Progenitor cell of endocrine pancreas (in vitro differentiated cells): ENCODE measurements at places on chromosomes 1 and 21. TPM values are rescaled to one million over a fixed set of nuclear protein-coding genes. Genes with fewer than 3 reads are reported as not detected.

GRCh38 chr1:48654606-48655210, 122.0 kb downstream of the BEND5 start:
- no peaks in the 10 kb centered on the region for H3K36me3 ChIP-seq
- no peak overlapping the region for H3K27ac ChIP-seq
- H3K27me3 ChIP-seq = peaks cover 6% of the 10 kb centered on the region
- H3K4me3 ChIP-seq = no peak overlapping the region

- peaks cover 3% of the 10 kb centered on the region for H3K4me1 ChIP-seq
- peaks cover 2% of the 10 kb centered on the region for H3K36me3 ChIP-seq
- H3K27ac ChIP-seq = no peak overlapping the region
- no peak overlapping the region for H3K4me3 ChIP-seq
- H3K27me3 ChIP-seq = no peaks in the 10 kb centered on the region
- DNase-seq = no peak
These were observed 67.2 kb upstream of the B3GALNT2 start for GRCh38 chr1:235571482-235571881.

DNA sequence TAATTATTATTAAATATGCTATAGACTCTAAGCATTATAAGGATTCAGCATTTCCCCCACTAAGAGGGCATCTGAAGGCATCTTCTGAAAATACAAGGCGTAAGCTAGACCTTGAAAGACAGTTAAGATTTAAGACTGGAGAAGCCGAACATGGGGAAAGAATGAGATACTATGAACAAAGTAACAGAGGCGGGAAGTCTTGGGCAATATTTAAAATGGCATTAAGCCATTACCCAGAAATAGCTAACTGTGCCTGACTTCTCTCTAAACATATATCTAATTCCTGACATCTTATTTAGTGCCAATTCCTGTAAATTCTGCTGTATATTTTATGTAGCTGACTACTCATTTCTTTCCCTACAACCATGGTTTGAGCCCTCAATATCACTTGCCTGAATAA, 20.9 kb downstream of the DPH5 start:
- H3K36me3 ChIP-seq = peaks cover 7% of the 10 kb centered on the region
- DNase-seq = no peak
- H3K27me3 ChIP-seq = no peaks in the 10 kb centered on the region

GRCh38 chr1:182260516-182260915, 131.1 kb downstream of the GLUL start:
- H3K4me1 ChIP-seq = peaks cover 6% of the 10 kb centered on the region
- no peak overlapping the region for H3K27ac ChIP-seq
- no peaks in the 10 kb centered on the region for H3K36me3 ChIP-seq
- no peaks in the 10 kb centered on the region for H3K27me3 ChIP-seq

GRCh38 chr1:7265771-7266371, 480.6 kb downstream of the CAMTA1 start:
- H3K27me3 ChIP-seq = peaks cover 8% of the 10 kb centered on the region
- no peaks in the 10 kb centered on the region for H3K36me3 ChIP-seq
- no peak overlapping the region for H3K27ac ChIP-seq
- DNase-seq = no peak
- H3K4me3 ChIP-seq = no peak overlapping the region
- no peaks in the 10 kb centered on the region for H3K4me1 ChIP-seq

GRCh38 chr21:46051379-46051770, 46.5 kb upstream of the COL6A2 start:
- H3K27me3 ChIP-seq = peaks cover 14% of the 10 kb centered on the region
- no peak for DNase-seq
- no peak overlapping the region for H3K4me3 ChIP-seq
- no peaks in the 10 kb centered on the region for H3K36me3 ChIP-seq

S100A7 gene
- not detected in 2 replicates for total RNA-seq

- peak overlapping the region; percentile 97 for H3K4me3 ChIP-seq
- no peaks in the 10 kb centered on the region for H3K27me3 ChIP-seq
- peaks cover 25% of the 10 kb centered on the region for H3K4me1 ChIP-seq
- DNase-seq = peak; percentile 17
- H3K36me3 ChIP-seq = peaks cover 4% of the 10 kb centered on the region
These were observed 23.3 kb downstream of the CELA3A start for GRCh38 chr1:22024485-22025367.

GRCh38 chr1:229380536-229381160, 37.8 kb upstream of the CCSAP start:
- H3K27me3 ChIP-seq = peaks cover 24% of the 10 kb centered on the region
- peaks cover 4% of the 10 kb centered on the region for H3K4me1 ChIP-seq
- DNase-seq = no peak
- no peak overlapping the region for H3K4me3 ChIP-seq
- no peaks in the 10 kb centered on the region for H3K36me3 ChIP-seq

- H3K36me3 ChIP-seq = no peaks in the 10 kb centered on the region
- H3K4me1 ChIP-seq = no peaks in the 10 kb centered on the region
- H3K4me3 ChIP-seq = no peak overlapping the region
- H3K27ac ChIP-seq = no peak overlapping the region
- H3K27me3 ChIP-seq = peaks cover 7% of the 10 kb centered on the region
These were observed 348.2 kb downstream of the MATN1 start for GRCh38 chr1:30375156-30375555.

DNA sequence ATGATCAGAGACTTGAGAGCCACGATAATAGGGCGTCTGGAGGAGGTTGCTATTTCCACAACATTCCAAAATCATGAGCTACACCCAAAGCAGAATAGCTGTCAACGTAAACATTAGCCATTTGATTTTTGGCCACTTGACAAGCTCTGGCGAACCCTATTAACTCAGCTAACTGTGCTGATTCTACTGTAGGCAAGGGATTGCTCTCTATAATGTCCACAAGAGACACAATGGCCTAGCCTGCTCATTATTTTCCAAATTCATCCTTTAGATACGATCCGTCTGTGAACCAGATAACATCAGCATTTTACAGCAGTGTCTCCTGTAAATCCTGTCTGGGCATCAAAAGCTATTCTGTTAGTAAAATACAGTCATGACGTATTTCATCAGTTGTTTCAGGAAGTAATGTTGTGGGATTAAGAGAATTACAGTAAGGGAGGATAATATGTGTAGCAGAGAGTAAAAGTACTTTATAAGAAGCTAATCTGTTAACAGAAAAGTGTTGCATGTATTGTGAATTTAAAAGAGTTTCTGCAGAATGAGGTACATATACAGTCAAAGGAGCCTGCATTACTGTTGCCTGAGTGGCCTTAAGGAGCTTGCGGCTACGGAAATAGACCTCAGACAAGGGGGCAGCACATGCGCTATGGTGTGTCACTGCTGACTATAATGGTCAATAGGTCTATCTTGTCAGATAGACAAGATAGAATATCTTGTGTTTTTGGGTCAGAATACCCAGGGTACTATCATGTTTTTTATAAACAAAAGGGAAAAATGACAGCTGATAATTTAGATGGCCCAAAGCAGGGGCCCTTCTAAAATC, 44.9 kb upstream of the TINAGL1 start:
- no peak overlapping the region for H3K4me3 ChIP-seq
- H3K36me3 ChIP-seq = no peaks in the 10 kb centered on the region
- no peaks in the 10 kb centered on the region for H3K27me3 ChIP-seq
- no peak for DNase-seq
- H3K27ac ChIP-seq = no peak overlapping the region
- peaks cover 2% of the 10 kb centered on the region for H3K4me1 ChIP-seq

RALGPS2 gene
- 58.9 and 64.4 TPM in 2 replicates for total RNA-seq

- no peak for DNase-seq
- no peak overlapping the region for H3K27ac ChIP-seq
- no peak overlapping the region for H3K4me3 ChIP-seq
- H3K36me3 ChIP-seq = no peaks in the 10 kb centered on the region
These were observed 32.8 kb downstream of the DPT start for GRCh38 chr1:168696125-168696760.

DNA sequence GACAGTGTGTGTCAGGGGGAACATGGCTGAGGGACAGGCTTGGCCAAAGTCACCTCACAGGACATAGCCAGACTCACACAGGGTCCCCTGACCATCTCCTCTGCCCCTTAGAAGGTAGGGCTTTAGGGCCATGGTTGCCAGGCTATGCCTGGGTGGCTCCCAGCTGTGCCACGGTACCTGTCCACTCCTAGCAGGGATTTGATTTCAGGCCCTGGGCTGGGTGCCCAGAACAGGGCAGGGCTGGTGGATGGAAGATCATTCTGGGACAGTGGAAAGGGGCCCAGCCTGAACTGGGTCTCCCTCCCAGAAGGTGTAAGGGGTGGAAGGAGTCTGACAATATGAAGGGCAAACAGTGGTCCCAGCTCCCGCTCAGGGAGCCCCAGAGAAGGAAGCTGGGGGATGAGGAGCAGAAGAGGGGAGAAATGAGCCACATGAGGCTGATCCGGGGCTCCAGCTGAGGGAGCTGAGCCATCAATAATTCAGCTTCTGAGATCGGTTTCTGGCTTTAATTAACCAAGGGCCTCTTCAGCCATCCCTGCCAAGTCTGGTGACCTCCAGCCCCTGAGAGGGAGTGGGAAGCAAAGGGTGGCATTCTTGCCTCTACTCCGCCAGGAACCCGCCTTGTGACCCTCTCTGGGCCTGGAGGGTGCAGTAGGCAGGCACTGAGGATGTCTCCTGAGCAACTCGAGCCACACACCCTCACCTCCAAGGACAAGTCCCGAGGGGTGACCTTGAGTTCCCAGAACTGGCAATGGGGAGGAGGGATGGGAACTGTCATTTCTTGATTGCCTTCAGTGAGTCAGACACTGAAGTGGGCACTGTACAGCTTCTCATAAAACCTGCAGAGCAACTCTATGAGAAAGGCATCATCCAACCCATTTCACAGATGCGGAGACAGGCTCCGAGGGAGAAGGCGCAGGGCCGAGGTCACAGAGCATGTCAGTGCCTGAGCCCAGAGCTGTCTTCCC, 2.1 kb downstream of the CD164L2 start:
- H3K4me3 ChIP-seq = no peak overlapping the region
- no peaks in the 10 kb centered on the region for H3K36me3 ChIP-seq
- peaks cover 24% of the 10 kb centered on the region for H3K27me3 ChIP-seq
- H3K4me1 ChIP-seq = no peaks in the 10 kb centered on the region

RNF223 gene
- total RNA-seq = not detected in 2 replicates

FCER1G gene
- 0.60 and 1.5 TPM in 2 replicates for total RNA-seq

GRCh38 chr1:151790940-151791651, 796 bp upstream of the TDRKH start:
- peaks cover 7% of the 10 kb centered on the region for H3K4me1 ChIP-seq
- no peaks in the 10 kb centered on the region for H3K36me3 ChIP-seq
- H3K27me3 ChIP-seq = no peaks in the 10 kb centered on the region
- DNase-seq = peak; percentile 18
- H3K4me3 ChIP-seq = peak overlapping the region; percentile 86
- peak overlapping the region; percentile 96 for H3K27ac ChIP-seq

DNA sequence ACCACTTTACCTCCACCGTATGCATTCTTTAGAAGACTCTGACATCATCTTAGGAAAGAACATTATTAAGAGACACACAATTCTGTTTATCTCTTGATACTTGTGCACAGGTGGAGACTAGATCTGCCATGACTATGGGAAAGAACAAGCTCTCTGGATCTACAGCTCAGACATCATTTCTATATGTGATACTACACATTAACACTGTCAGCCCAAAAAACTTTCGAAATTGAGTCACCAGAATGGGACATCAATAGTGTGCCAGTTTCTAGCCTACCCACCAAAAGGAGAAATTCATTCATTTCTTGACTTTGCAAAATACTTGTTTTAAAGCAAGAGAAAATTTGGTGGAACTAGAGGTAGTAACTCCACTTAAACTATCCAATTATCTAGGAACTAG, 6.0 kb upstream of the EVI5 start:
- no peaks in the 10 kb centered on the region for H3K4me1 ChIP-seq
- no peak for DNase-seq
- peaks cover 6% of the 10 kb centered on the region for H3K27me3 ChIP-seq
- H3K4me3 ChIP-seq = no peak overlapping the region

- no peak for DNase-seq
- peaks cover 29% of the 10 kb centered on the region for H3K4me1 ChIP-seq
- H3K36me3 ChIP-seq = peaks cover 26% of the 10 kb centered on the region
- H3K27me3 ChIP-seq = no peaks in the 10 kb centered on the region
- no peak overlapping the region for H3K4me3 ChIP-seq
These were observed 9.6 kb downstream of the PUM1 start for GRCh38 chr1:31055953-31056352.

DNM3 gene
- 0.48 and 1.1 TPM in 2 replicates for total RNA-seq

DMBX1 gene
- total RNA-seq = not detected in 2 replicates

DNA sequence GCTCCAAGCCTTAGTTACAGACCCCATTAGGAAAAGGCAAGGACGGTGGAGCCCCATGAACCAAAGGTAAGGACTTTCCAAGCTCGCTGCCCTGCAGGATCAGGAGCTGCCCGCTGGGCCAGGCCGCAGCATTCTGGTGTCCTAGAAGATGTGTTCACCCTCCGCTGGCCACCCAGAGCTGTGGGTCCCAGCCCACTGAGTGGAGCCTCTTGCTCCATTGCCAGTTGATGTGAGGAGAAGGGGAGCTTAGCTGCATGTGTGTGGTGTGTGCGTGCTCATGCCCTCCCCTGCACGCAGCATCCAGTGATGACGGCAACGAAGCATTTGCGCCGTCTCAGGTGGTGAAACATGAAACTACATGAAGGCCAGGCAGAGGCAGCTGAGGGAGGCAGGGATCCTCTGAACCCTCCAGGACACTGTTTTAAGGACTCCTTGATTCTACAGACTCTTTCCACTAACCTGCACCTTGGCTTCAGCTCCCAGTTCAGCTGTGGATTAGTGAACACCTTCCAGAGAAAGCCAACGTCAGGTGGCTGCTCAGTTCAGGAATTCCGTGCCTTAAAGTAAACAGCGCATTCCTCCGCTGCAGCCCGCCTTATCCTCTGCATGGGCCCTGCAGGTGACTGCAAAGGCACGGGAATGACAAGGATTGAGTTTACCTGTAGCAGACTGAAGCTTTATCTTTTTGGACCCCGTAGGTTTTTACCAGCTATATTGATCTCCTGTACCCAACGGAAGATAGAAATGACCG, 48.7 kb downstream of the SMYD2 start:
- peaks cover 17% of the 10 kb centered on the region for H3K4me1 ChIP-seq
- H3K36me3 ChIP-seq = peaks cover 11% of the 10 kb centered on the region
- H3K27ac ChIP-seq = peak overlapping the region; percentile 79
- H3K27me3 ChIP-seq = no peaks in the 10 kb centered on the region

- H3K27ac ChIP-seq = peak within 1 kb of the TSS; percentile 96
- H3K4me3 ChIP-seq = peak within 1 kb of the TSS; percentile 98
- peaks cover 3% of the 10 kb centered on the region for H3K27me3 ChIP-seq
- peak; percentile 79 for DNase-seq
These were observed at the start of gene TAF13 for GRCh38 chr1:109075531-109076490. TSS of gene TAF13 (minus strand) at chr1:109076003. CDS start at chr1:109075947, 56 bp downstream.

DNA sequence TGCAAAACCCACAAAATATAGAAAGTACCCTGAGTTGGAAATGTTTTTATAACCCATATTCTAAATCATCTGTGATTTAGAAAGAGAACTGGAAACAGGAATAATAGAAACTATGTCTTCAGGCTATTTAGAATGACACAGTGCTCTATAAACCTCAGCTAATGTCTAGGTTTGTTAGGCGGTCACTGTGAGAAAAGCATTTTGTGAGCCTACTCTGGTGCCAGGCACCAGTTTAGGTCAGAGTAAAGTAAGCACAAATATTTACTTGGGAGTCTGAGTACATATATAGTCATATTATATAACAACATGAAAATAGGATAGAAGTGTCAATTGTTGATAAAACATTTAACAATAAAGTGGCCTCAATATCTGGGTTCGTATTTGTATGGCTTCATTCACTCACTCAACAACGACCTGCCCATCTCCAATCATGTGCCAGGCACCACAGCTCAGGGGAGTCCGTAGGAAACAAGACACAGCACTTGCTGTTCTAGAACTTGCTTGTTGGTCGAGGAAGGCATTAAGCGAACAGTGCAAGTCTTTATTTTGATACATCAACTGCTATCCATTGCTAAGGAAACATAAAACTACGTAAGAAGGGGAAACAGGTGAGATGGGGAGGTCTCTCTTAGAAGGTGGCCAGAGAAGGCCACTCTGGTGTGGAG, 37.2 kb downstream of the GNB1 start:
- no peak for DNase-seq
- no peak overlapping the region for H3K4me3 ChIP-seq
- H3K27ac ChIP-seq = peak overlapping the region; percentile 70

PRAMEF18 gene
- not detected in 2 replicates for total RNA-seq
